Gastrocnemius medialis (tissue), 4 donors: ENCODE measurements at places on chromosomes 5 and 9. TPM values are rescaled to one million over a fixed set of nuclear protein-coding genes. Genes with fewer than 3 reads are reported as not detected.

DNA sequence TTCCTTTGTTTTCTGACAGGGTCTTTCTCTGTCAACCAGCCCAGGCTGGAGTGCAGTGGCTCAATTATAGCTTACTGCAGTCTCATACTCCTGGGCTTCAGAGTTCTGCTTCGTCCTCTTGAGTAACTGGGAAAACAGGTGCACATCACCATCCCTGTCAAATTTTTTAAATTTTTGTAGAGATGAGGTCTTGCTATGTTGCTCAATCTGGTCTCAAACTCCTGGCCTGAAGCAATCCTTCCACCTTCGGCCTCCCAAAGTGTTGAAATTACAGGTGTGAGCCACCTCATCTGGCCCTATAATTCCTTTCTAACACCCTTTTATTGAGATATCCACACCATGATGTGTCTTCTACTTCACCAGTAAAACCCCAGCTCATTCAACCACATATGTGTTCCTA, 341.6 kb upstream of the PCSK5 start:
- no peak for DNase-seq

GRCh38 chr9:135926402-135927194, 19.3 kb upstream of the CAMSAP1 start:
- DNase-seq, result peak; percentile 97

DNA sequence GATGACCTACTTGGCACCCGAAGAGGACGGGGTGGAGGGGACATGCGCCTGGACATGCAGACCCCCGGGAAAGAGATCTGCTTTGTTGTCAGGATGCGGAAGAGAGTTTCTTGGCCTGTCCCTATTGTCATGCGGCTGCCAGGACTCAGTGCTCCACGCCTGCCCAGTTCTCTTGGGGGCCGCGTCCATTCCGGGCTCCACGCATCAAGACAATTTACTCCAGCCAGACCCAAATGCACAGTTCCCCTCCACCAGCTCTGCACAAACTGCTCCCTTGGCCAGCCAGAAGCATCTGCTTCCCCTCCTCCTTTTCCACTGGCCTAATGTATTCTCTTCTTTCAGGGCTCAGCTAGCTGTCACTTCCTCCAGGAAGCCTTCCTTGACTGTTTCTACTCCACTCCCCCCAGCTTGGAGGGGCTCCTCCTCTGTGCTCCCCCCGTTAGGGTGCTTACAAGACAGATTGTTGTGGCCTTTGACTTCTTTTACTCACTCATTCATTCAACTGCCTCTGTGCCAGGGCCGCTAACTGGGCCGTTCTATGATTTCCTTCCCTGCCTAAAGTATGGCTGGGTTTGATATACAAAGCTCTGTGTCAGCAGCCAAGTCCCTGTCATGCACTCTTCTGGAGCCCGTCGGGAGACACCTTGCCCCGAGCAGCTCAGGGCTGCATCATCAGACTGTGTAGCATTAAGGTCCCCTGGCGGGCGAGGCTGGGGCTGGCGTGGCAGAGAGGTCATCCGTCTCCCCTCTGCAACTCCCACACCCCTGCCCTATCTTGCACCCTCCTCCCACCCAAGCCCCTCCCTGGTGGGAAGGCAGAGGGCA, 6.6 kb downstream of the FIBCD1 start:
- no peak for DNase-seq

- no peak for DNase-seq
Observed at GRCh38 chr9:99249619-99250018, 27.5 kb downstream of the SEC61B start.

DNA sequence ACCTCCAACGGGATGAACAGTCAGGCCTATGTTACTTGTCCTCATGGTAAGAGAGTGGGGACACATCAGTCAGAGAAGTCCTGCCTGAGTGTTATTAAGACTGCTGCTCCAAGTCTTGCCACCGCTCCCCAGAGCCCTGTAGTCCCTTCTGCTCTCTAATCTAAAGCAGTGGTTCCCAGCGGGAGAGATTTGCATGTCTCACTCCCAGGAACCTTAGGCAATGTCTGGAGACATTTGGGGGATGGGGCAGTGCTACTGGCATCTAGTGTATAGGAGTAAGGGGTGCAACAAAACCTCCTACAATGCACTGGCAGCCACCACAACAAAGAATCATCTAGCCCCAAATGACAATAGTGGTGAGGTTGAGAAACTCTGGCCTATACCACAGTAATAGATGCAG, 2.6 kb upstream of the SVEP1 start:
- DNase-seq, result no peak

- DNase-seq, result peak; percentile 89
Observed at GRCh38 chr9:100577776-100578448, at the start of gene CAVIN4. Gene CAVIN4 (plus strand): TSS chr9:100578079. CDS start chr9:100578144, 65 bp downstream.

DNA sequence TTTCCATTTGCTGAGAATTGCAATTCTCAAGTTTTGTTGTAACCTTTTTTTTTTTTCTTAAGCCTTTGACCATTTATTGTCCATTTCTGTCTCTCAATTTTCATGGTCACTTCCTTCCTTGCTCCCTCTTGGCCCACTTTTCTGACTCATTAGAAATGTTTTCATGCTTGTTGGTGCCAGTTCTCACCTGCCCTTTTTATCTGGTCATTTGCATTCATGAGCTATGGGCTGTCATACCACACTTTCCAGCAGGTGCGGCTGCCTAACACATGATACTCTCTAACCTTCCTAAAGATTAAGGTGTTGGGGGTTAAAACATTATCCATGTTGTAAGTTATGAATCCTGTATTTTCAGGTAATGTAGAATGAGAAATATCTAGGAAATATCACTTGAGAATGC, 150.5 kb upstream of the TLX3 start:
- DNase-seq, result no peak

The CDC26 gene
- 16.7 TPM for total RNA-seq

The GZMA gene
- not detected for total RNA-seq

The FGF1 gene
- 1.9 TPM for total RNA-seq

The CYFIP2 gene
- 15.5 TPM for total RNA-seq

The ACTBL2 gene
- total RNA-seq, result not detected

The RGS7BP gene
- 0.10 TPM for total RNA-seq
